Common myeloid progenitor, CD34-positive (primary cell): ENCODE measurements at places on chromosomes 5 and 9.
A peak's percentile ranks its signal among the peaks of the same experiment; 100 is the strongest.

GRCh38 chr5:58868931-58869330, 286.1 kb downstream of the RAB3C start:
- no peak for DNase-seq

DNA sequence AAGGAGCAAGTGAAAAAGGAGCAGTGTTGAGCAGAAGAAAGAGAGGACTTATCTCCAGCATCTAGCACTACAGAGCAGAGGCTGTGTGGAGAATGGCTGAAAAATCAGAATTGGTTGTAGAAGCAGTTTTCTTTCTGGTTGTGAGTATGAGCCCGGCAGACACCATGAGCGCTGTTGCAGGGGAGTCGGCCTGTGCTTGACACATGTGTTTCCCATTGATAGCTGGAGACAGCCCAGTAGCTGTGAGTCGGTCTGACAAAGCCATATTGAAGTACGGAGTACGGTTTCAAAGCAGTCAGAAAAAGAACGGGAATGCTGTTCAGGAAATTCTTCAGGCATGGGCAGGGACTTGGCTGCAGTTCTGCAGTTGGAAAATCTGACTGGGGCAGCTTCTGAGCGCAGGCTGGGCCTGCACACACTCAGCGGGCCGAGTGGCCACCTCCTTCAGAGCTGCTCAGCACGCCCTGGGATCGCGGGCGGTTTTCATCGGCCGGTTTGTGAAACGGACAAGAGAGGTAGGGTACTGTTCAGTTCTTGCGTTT, at the start of gene SGCD:
TSS of gene SGCD (plus strand) at position 447 of the 542 bp plus-strand sequence.
- no peak for DNase-seq

- DNase-seq, result no peak
These were observed 72.9 kb downstream of the ZNF618 start for GRCh38 chr9:113948891-113949570.

GRCh38 chr5:175921061-175921730, 46.9 kb downstream of the THOC3 start:
- DNase-seq, result no peak

GRCh38 chr9:121750715-121751623, 99.5 kb downstream of the DAB2IP start:
- DNase-seq, result no peak

DNA sequence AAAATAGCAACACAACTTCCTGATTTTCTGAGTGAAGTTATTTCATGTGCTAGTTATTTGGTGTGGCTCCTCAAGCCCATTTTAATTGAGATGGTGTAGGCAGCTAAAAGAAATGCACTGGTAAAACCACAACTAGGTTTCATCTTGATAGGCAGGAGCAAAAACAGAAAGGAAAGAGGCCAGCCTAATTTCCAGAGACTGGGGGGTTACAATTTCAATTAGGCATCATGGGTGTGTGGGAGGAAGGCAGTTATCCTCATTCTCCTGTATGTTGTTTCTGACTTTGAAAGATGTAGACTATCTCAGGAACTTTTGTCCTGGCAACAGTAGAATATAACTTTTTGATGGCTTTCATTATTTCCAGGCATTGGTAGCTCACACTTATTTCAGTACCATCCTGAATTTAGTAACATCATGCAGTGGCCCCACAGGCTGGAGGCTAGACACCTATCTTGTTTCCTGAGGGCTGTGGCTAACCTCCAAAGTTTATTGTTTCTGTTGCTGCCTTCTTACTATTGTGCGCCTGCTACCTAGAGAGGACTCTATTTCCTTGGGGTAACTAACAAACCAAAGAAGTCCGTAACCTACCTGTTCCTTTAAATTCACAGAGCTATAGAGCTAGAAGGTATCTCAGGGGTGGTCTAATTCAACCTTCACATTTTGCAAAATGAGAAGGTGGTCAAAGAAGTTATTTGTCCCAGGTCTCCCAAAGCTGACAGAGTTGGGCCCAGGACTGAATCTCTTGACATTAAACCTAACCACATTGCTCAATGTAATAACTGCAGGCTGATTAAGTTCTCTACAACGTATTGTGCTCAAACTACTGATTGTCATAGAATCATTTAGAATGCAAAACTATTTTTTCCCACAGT, 42.4 kb downstream of the FYB1 start:
- peak; percentile 79 for DNase-seq

DNA sequence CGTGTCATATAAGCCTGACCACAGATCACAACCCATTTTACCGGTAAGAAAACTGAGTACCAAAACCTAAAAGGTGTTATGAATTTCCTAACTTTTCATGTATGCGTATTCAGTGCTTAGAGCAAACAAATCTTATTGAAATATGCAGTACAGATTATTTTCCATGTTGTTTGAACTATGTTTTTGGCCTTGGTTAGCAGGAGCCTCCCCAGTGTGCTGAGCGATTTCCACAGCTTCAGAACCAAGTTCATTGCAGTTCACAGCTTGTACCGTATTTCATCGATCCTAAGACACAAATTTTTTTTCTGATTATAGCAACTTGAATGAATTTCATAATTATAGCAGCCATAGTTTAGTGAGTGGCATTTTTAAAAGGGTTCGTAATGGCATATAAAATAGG, 13.7 kb downstream of the ADAMTSL1 start:
- no peak for DNase-seq

GRCh38 chr9:124652615-124653393, 118.3 kb downstream of the NR6A1 start:
- no peak for DNase-seq

DNA sequence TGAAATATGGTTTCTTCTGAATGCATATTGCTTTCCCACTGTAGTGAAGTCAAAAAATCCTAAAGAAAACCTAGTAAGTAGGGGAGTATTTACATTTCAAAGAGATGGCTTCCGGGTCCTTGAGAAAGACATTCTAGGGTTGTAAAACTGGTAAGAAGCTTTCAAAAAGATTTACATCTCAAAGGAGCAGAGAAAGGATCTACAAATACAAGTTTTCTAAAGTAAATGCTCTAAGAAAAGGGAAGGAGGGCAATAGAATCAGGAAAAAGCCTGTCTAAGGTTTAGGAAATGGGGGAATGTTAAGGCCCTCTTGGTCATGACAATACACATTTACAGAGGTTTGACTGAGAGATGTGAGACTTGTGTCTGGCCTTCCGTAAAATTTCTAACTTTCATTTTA, 16.7 kb upstream of the TRPC7 start:
- DNase-seq, result no peak

DNA sequence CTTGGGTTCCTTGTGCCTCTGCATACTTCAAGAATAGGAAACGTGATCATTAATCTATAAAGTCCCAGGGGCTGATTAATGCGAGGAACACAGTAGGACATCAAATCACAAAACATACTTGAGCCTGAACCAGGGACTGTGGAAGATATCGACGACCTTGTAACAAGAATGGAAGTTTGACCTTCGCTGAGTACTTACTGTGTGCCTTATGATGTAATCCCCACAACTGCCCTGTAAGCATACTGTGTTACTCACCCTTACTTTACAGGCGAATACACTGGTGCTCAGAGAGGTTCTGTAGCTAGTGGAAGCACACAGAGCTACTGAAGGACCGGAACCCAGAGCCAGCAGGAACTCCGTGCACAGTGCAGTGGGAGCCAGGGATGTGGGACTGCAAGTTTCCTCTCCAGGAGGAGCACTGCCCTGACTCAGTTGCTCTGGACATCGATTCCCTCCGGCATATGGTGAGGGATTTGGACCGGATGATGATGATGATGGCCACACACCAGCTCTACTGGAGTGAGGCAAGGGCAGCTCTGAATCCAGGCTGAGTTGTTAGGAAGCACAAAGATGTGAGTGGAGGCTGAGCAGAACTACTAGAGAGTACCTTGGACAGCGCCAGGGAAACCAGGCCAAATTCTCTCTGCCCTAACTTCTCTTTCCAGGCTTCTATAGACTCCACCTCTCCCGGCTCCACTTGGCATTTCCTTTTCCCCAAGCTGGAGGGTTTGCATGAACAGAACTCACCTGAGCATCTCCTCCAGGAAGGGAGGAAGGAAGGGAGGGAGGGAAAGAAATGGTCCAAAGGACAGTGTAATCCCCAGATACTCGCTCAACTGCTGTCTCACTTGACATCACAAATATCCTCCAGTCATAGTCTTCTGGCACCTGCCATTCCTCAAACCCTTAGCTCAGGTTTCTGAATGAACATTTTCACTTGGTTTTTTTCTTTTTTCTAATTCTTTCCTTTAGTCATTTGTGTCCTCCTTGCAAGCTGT, 1.5 kb upstream of the GABBR2 start:
- DNase-seq, result peak; percentile 59

GRCh38 chr5:162800301-162800700, 637.1 kb upstream of the CCNG1 start:
- no peak for DNase-seq

DNA sequence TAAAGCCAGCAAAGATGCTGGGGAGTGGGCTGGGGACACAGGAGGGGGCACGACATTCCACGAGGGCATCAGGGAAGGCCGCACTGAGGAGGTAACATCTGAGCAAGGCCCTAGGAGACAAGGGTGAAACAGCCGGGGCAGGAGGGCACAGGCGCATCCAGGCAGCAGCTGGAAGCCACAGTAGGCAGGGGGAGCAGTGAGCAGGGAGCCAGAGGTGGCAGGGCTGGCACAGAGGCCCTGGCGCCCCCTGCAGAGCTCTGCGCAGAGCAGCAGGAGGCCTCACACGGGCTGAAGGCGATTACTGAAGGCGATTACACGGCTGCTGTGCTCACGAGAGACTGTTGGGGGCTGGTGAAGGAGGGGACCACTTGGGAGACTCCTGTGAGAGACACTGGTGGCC, 15.4 kb downstream of the LMAN2 start:
- DNase-seq, result peak; percentile 90

GRCh38 chr9:111149018-111149759, 110.9 kb upstream of the LPAR1 start:
- DNase-seq, result no peak

DNA sequence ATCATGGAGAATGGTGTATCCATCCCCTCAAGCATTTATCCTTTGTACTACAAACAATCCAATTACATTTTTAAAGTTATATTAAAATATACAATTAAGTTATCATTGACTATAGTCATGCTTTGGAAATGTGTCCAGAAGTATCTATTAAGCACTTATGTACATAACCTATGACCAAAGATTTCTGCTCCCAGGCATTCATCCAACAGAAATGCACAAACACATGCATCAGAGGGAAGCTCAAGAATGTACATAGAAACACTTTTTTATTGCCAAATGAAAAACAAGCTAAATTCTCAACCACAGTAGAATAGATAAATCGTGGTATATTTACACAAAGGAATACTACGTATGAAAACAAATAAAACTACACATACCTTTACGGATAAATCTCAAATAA, 700.5 kb upstream of the ZNF608 start:
- DNase-seq, result no peak

DNA sequence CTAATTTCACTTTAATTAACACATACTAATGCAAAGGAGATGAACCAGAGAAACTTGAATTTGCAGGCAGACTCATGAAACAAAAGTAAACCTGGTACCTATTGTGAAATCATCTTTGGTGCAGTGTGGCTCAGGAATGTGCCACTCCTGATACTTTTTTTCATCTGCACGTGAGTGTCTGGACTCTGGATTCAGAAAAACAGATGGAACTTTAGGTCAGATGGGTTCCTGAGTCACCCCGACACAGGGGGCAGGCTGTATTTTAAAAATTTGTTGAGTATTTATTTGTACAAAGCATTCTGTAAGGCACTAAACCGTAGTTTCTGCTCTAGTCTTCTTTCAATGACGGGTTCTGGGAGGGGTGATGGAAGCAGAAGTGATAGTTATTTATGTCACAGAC, 52.2 kb upstream of the TUT7 start:
- DNase-seq, result no peak

DNA sequence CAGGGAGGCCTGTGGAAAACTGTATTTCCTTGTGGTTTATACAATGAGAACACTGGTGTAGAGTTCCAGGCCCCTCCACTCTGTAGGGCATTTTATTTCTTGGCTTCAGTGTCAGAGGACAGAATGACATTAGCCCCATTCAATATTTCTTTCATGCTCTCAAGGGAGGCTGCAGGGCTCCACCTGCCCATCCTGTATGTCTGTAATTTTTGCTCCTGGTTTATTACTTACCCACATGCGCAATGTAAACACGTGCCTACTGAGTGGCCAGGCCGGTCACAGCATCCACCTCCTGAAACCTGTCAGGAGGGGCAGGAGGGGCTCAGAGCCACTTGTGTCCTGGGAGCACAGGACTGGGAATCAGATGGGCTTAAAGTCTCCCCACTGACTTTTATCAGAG, 82.4 kb downstream of the GADD45G start:
- no peak for DNase-seq

GRCh38 chr5:14208071-14209021, 65.2 kb downstream of the TRIO start:
- no peak for DNase-seq

GRCh38 chr5:175306381-175306780, 137.6 kb downstream of the DRD1 start:
- no peak for DNase-seq

DNA sequence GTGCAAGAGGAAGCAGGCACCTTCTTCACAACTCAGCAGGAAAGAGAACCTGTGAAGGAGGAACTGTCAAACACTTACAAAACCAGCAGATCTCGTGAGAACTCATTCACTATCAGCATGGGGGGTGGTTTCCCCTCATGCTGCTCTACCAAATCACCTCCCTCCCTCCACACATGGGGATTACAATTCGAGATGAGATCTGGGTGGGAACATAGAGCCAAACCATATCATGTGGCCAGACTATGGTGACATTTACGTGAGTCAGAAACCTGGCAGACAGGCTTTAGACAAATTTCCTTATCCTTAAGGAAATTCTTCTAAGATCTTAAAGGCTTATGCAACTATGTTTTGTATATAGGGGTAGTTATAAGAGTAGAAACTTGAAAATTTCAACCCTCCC, 8.7 kb upstream of the AOPEP start:
- DNase-seq, result peak; percentile 18

GRCh38 chr9:34686231-34686630, 4.8 kb downstream of the CCL19 start:
- DNase-seq, result no peak

DNA sequence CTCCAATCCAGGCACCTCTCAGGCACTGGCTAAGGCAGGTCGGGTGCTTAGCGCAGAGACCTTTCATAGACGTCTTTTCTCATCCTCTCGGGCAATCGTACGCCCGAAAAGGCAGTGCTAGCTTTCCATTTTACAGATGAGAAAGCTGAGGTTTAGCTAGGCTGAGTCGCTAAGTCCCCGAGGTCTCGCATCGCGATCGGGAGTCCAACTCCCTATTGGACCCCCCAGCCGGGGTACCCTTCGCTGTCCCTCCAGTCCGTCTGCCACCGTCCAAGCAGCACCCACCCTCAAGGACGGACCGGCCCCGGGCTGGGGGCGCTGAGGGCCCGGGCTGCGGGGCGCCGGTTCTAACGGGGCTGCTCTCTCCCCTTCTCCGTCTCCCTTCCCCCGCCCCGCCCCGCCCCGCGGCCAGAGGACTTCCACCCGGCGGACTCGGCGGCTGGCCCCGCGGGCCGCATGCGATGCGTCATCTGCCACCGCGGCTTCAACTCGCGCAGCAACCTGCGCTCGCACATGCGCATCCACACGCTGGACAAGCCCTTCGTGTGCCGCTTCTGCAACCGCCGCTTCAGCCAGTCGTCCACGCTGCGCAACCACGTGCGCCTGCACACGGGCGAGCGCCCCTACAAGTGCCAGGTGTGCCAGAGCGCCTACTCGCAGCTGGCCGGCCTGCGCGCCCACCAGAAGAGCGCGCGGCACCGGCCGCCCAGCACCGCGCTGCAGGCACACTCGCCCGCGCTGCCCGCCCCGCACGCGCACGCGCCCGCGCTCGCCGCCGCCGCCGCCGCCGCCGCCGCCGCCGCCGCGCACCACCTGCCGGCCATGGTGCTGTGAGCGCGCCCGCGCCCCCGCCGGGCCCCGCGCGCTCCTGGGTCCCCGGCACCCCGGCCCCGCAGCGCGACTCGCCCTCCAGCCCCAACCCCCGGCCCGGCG, 12.5 kb upstream of the EXOSC2 start:
- DNase-seq, result peak; percentile 75

GRCh38 chr5:135999406-136000139, 29.2 kb upstream of the TGFBI start:
- DNase-seq, result peak; percentile 59
